Kidney epithelial cell (primary cell): ENCODE measurements at places on chromosomes 13 and 19. TPM values are rescaled to one million over a fixed set of nuclear protein-coding genes. Genes with fewer than 3 reads are reported as not detected.

DAND5 gene
- total RNA-seq = not detected in 2 replicates

CASP14 gene
- not detected in 2 replicates for total RNA-seq

GRCh38 chr13:101706651-101707050 is 254.2 kb downstream of the ITGBL1 start:
- DNase-seq = peak; percentile 69

GRCh38 chr19:903266-903797 is 9.7 kb downstream of the R3HDM4 start:
- DNase-seq = no peak

- no peak for DNase-seq
These were observed 7.6 kb downstream of the EPS8L1 start for GRCh38 chr19:55083004-55083850.

GRCh38 chr13:110811008-110811720 is 97.7 kb downstream of the ING1 start:
- no peak for DNase-seq
